Central memory CD4-positive, alpha-beta T cell (primary cell): ENCODE measurements at places on chromosomes 12 and 14.

- DNase-seq: no peak
These were observed 16.2 kb upstream of the CATSPERB start for GRCh38 chr14:91748049-91748448.

DNA sequence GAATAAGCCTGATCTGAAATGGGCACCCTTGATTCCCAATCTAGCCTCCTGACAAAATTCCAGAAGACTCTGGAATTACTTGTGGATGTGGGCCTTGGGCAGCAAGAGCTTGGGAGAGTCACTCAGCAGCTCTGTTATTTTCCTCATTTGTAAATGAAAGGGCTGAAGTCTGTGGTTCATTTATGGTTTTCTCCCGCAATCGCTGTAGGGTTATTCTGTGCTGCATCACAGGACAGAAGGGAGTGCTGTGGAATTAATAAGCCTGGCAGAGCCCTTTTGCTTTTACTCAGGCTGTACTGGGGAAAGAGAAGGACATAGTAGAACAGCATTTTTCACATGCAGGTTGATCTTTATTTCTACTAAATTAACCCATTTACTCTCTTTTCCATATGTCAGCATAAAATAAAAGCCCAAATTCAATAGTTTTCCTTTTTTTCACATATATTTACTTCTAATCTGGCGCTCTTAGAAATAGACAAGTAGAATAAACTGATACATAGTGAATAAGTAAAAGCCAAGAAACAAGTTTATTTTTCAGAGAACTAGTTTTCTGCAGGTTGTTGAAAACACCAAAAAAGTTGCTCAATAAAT lies 49.2 kb downstream of the DUSP16 start:
- no peak for DNase-seq

GRCh38 chr14:74841230-74842207 lies 34.4 kb downstream of the PROX2 start:
- peak; percentile 21 for DNase-seq

- no peak for DNase-seq
These were observed 73.7 kb downstream of the CIT start for GRCh38 chr12:119803381-119803791.

GRCh38 chr12:51346581-51346980 lies at the start of gene CELA1:
Gene CELA1 (minus strand): TSS chr12:51346679. CDS start chr12:51346638, 41 bp downstream.
- DNase-seq: no peak

DNA sequence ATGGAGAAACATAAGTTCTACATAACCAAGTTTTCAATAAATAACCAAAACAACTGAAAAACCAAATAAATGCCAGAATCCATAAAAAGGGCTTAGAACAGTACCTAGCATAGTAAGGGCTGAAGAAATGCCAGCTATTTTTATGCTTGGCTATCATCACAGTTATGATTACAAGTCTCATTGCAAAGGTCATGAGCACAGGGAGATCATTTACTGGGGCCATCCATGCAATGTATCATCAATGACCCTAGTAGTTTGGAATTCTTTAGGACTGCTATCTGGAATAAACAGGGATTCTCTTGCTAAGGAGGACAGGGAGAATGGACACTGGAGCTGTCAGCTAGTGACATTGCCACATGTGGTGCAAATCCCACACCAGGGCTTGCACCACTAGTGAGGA lies 92.5 kb upstream of the NAP1L1 start:
- DNase-seq: no peak

- DNase-seq: no peak
These were observed 7.6 kb upstream of the LRTM2 start for GRCh38 chr12:1812650-1813302.

DNA sequence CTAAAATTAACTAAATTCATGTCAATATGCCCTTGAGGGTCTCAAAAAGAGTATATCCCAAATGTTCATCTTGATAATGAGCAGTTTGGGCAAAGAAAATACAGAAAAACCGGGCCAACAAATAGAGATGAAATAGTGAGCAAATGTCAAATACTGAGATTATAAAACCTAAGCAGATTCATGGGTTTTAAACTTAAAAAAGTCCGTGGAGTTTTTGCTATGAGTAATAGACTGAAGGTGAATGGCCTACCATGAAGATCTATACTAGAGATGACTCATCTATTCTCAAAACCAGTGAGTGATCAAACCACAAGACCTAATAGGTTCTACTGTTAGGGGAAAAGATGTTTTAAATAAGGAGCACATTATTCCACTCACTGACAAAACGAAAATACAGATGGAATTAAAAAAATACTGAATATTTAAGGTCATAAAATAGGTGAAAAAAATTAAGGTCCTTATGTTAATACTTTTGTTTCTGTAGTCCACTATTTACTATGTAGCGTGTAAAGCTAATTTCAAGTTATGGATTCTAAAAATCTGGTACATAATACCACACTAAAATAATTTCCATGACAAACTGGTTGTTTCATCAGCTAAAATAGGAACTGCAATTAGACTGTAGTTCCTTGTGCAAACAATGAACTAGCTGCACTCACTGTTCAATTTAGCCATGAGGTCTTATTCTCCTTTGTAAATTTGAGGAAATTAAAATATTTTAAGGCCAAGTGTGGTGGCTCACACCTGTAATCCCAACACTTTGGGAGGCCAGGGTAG lies 5.0 kb downstream of the HNRNPC start:
- peak; percentile 53 for DNase-seq
